AG09319 (cell line): ENCODE measurements at places on chromosomes 5 and 9.
A peak's percentile ranks its signal among the peaks of the same experiment; 100 is the strongest.

DNA sequence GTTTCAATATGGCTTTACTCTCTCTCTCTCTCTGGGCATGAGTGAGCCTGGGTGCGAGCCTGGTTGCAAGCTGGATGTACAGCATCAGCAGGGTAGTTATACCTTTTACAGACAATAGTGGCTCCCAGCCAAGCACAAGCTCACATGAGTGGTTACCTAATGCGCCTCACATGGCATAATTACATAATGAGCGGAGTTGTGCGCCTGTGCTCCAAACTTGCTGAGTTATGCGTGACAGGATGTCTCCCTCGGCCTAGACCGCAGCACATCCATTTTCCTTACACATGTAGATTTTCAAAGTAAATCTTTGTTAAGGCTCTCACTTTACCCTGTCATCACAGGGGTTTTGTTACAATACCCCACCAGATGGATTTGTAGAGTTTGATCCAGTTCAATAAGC is 233.5 kb upstream of the WWC1 start:
- no peak for DNase-seq

DNA sequence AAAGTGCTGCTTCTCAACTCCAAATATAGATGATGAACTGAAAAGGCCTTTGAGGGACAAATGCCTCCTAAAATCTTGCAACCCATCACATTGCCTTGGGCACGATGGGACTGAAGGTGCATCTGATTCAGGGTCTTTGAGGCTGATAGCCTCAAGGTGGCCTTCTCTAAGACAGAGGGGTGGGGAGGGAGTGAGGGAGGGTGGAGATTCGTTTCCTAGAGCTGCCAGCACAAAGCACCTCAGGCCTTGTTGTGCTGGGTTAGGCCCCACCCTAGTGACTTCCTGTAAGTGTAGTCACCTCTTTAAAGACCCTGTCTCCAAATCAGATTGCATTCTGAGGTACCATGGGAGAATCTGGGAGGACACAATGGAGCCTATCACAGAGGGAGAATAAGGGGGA is 57.1 kb downstream of the BARX1 start:
- DNase-seq: no peak

- no peak for DNase-seq
Measured at GRCh38 chr5:102670224-102670836, 84.8 kb upstream of the PAM start.

GRCh38 chr9:128786681-128787601 is at the start of gene TBC1D13:
Gene TBC1D13 (plus strand): TSS chr9:128787253. CDS start chr9:128787354, 101 bp downstream.
- peak; percentile 46 for DNase-seq

DNA sequence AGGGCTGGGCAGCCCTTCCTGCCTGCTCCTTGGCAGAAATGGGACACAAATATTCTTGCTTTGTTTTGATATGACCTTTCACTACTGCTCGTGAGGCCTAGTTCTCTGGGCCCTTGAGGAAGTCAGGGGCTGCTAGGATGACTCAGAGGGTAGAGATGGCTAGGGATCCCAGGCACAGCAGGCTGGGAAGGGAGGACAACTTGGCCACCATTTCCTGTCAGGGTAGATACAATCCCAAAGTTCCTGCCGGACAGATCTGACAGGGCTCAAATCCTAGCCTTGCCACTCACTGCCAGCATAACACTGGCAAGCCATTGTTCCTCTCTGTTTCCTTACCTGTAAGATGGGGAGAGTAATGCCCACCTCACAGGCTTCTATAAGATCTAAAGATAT is 31.7 kb upstream of the MEIKIN start:
- no peak for DNase-seq

GRCh38 chr5:154332451-154332850 is 113.3 kb upstream of the SAP30L start:
- DNase-seq: no peak

GRCh38 chr5:32193591-32193990 is 19.5 kb upstream of the GOLPH3 start:
- DNase-seq: no peak

- no peak for DNase-seq
Measured at GRCh38 chr9:137688725-137689124, 69.9 kb downstream of the EHMT1 start.

- no peak for DNase-seq
Measured at GRCh38 chr9:127968042-127968441, 12.7 kb downstream of the EEIG1 start.

DNA sequence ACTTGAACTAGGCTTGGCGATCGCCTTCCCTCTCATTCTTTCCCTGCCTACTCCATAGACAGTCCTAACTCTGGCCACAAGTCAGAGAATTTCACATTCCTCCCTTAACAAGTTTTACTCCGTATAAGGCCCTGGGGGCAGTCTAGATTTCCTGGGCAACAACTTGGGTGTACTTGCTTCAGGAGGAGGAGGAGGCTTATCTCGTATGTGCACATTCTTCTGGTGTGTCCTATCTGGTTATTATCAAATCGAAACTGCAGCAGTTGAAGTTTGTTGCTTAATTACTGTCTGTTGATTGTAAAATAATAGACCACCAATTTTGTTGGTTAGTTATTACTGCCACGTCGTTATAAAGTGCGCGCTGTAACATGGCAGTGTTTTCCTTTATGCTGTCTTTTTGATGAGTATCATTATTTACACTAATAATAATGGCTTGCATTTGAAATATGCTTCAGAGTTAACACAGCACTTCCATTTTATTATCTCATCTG is 42.0 kb downstream of the PIP5K1B start:
- no peak for DNase-seq

GRCh38 chr9:98214811-98215210 is 22.4 kb upstream of the CORO2A start:
- DNase-seq: no peak

- no peak for DNase-seq
Measured at GRCh38 chr5:121246971-121247370, 604.7 kb upstream of the FTMT start.

DNA sequence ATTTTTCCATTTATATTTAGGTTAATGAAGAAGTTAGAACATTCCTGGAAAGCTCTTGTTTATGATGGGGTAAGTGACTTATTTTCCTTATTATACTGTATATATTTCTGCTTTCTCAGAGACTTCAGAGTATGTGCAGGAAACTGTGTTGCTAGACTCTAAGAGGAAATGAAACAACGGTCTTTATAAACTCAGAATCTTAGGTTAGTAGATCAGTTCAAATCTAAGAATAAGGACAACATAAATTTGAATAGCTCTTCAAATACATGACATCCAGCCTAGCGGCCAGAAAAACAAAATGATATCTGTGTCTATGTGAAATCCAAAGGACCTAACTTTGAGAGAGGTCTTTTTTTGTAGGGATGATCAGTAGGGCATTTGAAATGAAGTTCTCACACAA is 94.3 kb downstream of the PRKACG start:
- DNase-seq: no peak

- DNase-seq: no peak
Measured at GRCh38 chr5:149053072-149053695, 9.7 kb downstream of the SH3TC2 start.

DNA sequence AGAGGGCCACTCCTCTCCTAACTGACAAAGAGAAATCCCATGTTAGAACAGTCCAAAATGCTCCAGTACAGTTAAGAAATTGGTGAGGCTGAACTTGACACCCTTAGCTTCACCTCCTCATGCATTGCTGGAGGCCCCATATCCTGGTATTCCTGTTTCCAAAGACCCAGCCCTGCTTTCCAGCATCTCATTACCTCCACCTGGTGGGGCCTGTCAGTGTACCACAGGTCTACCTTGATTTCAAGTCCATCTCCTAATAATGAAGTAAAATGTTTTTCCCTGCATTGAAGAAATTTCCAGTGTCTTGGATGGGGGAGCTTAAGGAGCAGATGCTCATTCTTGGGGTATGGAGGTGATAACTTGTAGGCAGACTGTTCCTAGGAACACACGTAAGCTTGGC is 70.6 kb upstream of the S1PR3 start:
- no peak for DNase-seq
